ENCODE measurements at places on chromosomes 4 and X. TPM values are rescaled to one million over a fixed set of nuclear protein-coding genes. Genes with fewer than 3 reads are reported as not detected.

DNA sequence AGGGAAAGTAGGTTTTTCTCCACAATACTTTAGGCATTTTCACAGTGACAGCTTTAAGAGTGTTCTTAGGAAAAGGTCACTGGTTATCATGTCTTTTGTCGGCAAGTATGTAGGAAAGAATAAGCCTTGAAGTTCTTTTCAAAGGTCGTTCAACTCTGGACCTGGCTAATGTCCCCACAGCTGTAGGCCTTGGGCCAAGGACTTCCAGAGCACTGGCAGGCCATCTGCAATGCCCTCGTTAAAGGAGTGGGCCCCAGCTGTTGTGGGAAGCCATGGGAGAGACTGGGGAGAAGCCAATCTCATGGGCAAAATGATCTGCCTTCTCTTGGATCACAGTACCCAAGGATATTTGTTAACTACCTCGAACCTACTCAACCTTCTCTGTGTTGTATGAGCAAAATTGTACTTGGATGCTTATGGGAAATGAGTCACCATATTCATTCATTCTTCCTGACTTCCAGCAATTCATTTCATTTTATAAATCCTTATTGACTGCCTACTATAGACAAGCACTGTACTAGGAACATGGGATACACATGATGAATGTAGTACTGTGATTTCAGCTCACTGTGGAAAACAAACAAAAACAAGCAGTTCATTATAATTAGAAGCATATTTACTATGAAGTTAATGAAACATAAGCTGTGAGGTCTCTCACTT, 141.1 kb upstream of the KIT start:
- DNase-seq: no peak

The TCEAL9 gene
- 0.69 TPM for total RNA-seq

- DNase-seq: no peak
These were observed 58.0 kb downstream of the FUNDC1 start for GRCh38 chrX:44484607-44485146.

DNA sequence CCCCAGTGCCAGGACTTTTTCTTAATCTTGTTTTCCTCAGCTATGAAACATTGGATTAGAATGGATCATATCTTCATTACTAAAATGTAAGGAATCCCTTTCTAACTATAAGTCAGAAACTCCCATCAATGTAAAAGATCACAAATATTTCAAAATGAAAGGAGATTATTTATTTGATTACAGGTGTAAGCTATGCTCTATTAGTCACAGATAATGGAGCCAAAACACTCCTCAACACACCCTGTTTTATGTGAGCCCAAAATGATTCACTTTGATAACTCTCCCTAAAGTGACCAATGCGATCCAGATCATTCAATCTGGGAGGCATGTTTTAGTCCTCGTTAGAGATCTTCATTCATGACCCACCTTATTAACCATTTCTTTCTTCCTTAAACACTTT, 566.7 kb upstream of the TENM3 start:
- no peak for DNase-seq

The SOX3 gene
- not detected for total RNA-seq

GRCh38 chr4:8710416-8710815, 117.9 kb downstream of the CPZ start:
- DNase-seq: no peak

- DNase-seq: no peak
These were observed 56.6 kb downstream of the LINC00632 start for GRCh38 chrX:140766024-140766611.

DNA sequence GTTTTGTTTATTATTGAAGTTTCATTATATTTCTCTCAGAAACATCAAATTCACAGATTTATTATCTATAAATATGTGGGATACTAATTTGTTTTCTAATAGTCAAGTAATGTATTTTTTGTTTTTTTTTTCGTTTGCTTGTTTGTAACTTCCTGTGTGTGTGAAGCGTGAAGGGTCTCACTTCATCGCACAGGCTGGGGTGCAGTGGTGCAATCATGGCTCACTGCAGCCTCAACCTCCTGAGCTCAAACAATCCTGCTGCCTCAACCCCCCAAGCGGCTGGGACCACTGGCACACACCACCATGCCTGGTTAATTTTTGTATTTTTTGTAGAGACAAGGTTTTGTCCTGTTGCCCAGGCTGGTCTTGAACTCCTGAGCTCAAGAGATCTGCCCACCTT, 55.1 kb downstream of the SH3RF1 start:
- peak; percentile 21 for DNase-seq

DNA sequence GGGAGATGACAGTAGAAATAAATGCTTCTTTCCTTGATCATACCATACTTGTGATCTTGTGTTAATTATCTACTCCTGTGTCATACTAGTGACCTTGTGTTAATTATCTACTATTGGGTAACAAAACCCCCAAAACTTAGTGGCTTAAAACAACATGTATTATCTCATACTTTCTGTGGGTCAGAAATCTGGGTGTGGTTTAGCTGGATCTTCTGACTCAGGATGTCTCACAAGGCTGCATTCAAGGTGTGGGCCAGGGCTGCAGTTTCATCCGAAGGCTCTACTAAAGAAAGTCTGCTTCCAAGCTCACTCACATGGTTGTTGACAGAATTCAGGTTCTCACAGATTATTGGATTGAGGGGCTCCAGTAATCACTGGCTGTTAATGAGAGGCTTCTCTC, 70.3 kb upstream of the NDP start:
- no peak for DNase-seq

The PABPC5 gene
- total RNA-seq: not detected

DNA sequence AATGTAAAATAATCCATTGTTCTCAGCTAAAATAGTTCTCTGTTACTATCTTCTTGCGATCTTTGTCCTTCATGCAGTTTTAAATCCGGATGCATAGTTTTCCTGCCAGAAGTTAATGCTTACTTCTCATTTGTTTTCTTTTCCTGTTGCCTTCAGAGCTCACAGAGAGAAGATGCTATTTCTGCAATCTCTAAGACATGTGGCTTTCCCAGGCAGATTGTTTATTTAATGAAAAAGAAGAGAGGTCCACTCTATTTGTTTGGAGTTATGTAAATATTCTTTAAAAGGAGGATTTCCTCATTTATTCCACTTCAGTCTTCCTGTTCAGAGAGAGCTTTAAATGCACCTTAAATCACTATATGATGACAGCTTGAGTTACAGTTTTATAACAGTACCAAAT, 39.3 kb upstream of the HPGD start:
- DNase-seq: no peak

DNA sequence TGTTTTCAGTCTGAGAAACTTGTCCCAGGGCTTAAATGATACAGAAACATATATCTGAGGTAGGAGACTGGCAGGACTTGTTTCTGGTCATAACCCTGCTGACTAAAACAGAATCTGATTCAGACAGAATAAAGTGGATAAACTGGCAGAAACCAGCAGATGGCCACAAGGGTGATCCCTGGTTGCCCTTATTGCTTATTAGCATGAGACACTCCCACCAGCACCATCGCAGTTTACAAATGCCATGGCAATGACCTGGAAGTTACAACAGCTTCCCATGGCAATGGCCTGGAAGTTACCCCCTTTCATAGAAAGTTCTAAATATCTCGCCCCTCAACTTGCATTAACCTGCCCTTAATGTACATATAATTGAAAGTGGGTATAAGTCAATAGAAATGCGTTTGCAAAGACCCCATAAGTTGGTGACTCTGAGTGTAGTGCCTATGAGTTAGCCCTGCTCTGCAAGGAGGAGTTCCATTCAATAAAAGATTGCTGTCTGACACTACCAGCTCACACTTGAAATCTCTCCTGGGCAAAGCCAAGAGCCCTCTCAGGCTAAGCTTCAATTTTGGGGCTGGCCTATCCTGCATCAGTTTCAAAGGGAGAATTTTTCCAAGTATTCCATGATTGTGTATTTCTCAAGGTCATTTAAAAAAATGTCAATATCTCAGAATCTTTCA, 52.9 kb upstream of the PAGE5 start:
- no peak for DNase-seq

DNA sequence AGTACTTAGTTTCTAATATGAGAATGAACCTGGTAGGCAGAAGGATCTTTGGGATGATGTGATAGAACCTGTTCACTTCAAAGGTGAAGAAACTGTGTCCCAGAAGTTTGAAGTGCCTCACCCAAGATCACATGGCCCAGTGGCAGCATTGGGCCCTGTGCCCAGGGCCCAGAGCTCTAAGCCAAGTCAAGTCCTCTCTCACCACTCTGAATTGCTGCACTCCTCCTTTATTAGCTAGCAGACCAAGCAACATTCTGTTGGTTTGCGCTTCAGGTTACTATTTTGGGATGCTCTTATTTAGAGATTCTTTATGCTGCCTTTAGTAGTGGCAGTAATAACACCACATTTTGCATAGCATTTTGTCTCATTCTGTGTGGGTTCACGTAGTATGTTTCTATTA, 82.7 kb downstream of the PARM1 start:
- no peak for DNase-seq

The CPLX1 gene
- 1.2 TPM for total RNA-seq

GRCh38 chr4:124738994-124739393, 26.5 kb upstream of the ANKRD50 start:
- DNase-seq: no peak

GRCh38 chrX:7347465-7347864, 199.5 kb upstream of the PUDP start:
- no peak for DNase-seq

DNA sequence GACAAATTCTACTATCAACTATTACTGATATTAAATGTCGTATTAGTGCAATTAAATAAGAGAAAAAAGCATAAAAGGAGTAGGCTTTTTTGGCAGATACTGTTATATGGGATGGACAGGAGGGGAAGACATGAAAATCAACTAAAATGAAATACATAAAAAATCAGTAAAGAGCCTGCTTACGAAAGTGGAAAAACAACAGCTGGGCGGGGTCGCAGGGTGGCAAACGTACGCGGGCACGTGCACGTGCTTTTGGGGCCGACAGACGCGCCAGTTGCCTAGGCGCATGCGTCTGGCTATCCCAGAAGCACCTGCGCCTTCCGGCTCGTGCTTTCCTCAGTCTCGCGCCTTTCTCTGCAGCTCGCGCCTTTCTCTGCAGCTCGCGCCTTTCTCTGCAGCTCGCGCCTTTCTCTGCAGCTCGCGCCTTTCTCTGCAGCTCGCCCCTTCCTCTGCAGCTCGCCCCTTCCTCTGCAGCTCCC, at the start of gene YY2:
Gene YY2, plus strand, starts transcription at position 51 of the 479 bp plus-strand sequence. CDS start 498 bp downstream, outside the sequence.
- no peak for DNase-seq

DNA sequence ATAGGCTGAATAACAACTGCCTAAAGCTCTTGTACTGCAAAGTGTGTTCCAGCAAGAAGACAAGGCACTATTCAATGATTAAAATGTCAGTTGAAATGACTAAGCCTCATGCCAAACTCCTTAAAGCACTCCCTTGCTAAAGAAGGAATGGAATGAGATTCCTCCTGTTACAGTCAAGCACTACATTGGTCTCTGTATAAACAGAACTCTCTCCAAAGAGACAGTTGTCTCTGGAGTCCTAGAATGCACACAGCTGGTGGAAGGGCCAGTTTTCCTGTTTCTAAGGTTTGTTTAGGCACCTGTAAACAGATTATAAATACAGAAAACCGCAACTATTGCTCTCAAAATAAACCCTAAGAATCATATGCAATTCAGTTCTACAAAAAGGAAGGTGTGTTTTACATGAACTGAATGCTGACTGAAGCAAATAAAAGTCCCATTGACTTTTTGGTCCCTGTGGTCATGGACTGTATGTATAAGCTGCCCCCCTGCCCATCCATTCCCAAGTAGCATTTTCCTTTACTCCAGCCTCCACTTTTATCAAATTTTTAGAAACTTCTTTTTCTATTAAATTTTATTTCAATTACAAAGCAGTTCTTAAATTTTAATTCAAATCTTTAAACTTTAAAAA, 47.0 kb downstream of the FAT1 start:
- DNase-seq: no peak

- no peak for DNase-seq
These were observed 21.2 kb downstream of the SLC2A9 start for GRCh38 chr4:9999956-10000561.

The RAB39B gene
- total RNA-seq: 6.5 TPM

DNA sequence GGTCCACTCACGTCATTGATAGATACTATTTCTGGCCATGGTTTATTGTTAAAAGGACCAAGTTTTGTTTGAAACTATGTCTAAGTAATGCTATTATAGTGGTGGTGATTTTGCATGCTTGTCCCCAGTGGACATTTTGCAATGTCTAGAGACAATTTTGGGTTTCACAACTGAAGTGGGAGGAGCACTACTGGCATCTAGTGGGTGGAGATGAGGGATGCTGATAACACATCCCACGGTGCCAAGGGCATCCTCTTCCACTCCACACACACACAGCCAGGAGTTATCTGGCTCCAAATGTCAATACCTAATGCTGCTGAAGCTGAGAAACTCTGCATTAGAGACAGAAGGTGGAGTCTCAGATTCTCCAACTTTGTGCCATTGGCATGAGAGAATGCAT, 131.2 kb downstream of the FRMPD4 start:
- no peak for DNase-seq

GRCh38 chrX:45811326-45811725, 610.6 kb upstream of the DIPK2B start:
- DNase-seq: no peak
